Suprapubic skin (tissue), 4 donors: ENCODE measurements at places on chromosomes 16 and 17. TPM values are rescaled to one million over a fixed set of nuclear protein-coding genes. Genes with fewer than 3 reads are reported as not detected.
A peak's percentile ranks its signal among the peaks of the same experiment; 100 is the strongest.

DNA sequence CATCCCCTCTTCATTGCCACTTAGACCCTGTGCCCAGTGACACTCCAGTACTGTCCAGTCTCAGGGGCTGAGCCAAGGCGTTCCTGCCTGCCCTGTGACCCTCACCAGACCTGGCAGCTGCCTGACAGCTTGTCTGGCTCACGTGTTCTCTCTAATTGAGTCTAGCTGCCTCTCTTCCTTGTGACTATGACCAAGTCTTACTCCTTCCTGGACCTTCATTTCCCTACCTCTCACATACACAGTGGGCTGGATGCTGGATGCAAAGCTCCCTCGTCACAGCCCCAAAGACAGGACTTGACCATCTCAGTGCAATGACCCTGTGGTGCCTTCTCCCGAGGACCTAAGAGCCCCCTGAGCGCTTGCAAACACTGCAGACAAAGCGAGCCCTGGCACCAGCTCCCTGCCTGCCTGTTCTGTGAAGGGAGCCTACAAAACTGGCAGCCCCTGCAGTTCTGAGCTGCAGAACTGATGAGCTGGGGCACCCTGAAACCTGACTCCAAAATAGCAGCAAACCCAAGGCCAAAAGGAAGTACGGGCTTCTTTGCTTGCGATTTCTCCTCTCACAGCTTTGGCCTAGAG is 1.7 kb downstream of the DEXI start:
- peak overlapping the region; percentile 68 for H3K4me3 ChIP-seq
- H3K4me1 ChIP-seq, result peaks cover 85% of the 10 kb centered on the region
- H3K36me3 ChIP-seq, result no peaks in the 10 kb centered on the region
- peak overlapping the region; percentile 83 for H3K27ac ChIP-seq
- no peak for DNase-seq
- H3K27me3 ChIP-seq, result no peaks in the 10 kb centered on the region

- H3K4me3 ChIP-seq, result no peak overlapping the region
- no peaks in the 10 kb centered on the region for H3K4me1 ChIP-seq
- no peaks in the 10 kb centered on the region for H3K27me3 ChIP-seq
- no peaks in the 10 kb centered on the region for H3K36me3 ChIP-seq
- no peak overlapping the region for H3K27ac ChIP-seq
Measured at GRCh38 chr16:80631581-80631980, 90.8 kb downstream of the DYNLRB2 start.

GRCh38 chr17:82202981-82203380 is 9.7 kb downstream of the CCDC57 start:
- peaks cover 3% of the 10 kb centered on the region for H3K36me3 ChIP-seq
- no peaks in the 10 kb centered on the region for H3K27me3 ChIP-seq
- H3K4me1 ChIP-seq, result peaks cover 17% of the 10 kb centered on the region
- DNase-seq, result no peak
- H3K4me3 ChIP-seq, result no peak overlapping the region

DNA sequence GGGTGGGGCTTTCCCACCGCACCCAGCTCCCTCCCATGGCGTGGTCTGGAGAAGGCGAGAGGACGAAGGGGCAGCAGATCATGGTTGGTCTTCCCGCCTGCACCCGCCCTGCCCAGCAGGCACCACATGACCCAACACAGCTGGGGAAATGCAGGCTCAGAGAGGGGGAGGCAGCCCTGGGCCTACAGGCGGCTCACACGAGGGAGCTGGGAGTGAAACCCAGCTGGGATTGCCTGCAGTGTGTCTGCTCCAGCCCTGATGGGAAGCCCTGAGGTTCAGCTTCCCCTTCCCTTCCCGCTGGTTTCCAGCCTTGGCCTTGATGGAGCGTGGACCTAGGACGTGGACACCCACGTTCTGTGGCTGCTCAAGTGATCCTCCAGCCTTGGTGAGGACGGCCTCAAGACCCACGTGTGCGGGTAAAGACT is 20.0 kb upstream of the PABPN1L start:
- no peak overlapping the region for H3K4me3 ChIP-seq
- no peaks in the 10 kb centered on the region for H3K27me3 ChIP-seq
- peaks cover 26% of the 10 kb centered on the region for H3K4me1 ChIP-seq

The NOD2 gene
- total RNA-seq, result 54.1 TPM

The GPR139 gene
- not detected for total RNA-seq

The MMP28 gene
- 105 TPM for total RNA-seq

The EME1 gene
- 1.0 TPM for total RNA-seq
